BJ (cell line): ENCODE measurements at places on chromosomes 1 and 21. TPM values are rescaled to one million over a fixed set of nuclear protein-coding genes. Genes with fewer than 3 reads are reported as not detected.

DNA sequence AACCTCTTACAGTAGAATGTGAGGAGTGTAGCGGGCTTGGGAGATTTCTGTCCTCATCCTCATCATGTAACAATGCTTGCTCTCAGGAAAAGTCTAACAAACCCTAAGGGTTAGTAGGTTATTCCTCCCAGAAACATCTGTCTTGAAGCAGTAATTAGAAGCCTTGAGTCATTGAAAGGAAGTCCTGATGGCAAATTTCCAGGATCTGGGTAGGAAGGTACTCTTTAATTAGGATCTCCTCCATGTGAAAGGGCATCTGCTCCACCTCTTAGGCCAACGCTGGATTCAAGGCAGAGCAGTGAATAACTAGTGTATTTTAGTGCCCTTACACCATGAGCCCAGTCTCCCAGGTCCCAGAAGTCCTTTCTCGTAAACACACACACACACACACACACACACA, 106.6 kb upstream of the BARHL2 start:
- no peak for DNase-seq

DNA sequence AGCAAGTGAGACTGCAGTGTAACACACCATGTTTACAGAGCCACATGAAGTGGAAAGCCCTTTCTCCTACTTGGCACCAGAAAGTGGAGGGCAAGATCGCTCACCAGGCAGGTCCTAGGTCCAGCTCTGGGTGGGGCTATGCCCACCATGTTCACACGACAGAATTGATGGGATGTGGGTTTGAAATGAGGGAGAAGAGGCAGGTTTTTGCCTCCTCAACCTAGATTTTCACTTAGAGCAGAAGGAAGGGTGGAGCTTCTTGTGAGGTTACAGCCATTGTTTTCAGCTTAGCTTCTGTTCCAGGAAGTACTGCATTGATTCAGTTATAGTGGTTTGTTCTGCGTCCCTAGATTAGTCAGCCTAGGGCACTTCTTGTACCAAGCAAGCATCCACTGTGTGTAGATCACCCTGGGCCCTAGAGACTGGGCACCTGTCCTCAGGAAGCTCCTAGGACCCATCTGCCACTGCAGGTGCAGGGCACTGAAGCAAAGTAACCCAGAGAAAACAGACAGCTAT, 2.3 kb downstream of the CD53 start:
- no peak for DNase-seq

- DNase-seq: no peak
Observed at GRCh38 chr1:222301652-222302051, 246.3 kb downstream of the HHIPL2 start.

DNA sequence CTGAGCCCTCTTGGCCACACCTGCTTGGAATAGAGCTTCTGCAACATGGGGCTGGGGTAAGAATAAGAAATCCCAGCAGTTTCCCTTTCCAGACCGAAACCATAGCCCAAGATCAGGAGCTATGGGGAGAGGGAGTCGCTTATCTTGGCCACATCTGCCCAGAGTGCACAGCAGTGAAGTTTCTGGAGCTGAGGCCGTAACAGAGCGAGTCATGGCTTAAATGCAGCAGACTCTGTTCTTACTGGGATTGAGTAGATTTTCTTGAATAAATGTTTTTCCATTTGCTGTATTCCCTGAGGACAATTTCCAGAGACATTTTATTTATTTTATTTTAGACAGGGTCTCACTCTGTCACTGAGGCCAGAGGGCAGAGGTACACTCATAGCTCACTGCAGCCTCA, 33.5 kb downstream of the CFAP57 start:
- no peak for DNase-seq

- DNase-seq: no peak
Observed at GRCh38 chr1:41249319-41249718, 7.2 kb upstream of the SCMH1 start.

DNA sequence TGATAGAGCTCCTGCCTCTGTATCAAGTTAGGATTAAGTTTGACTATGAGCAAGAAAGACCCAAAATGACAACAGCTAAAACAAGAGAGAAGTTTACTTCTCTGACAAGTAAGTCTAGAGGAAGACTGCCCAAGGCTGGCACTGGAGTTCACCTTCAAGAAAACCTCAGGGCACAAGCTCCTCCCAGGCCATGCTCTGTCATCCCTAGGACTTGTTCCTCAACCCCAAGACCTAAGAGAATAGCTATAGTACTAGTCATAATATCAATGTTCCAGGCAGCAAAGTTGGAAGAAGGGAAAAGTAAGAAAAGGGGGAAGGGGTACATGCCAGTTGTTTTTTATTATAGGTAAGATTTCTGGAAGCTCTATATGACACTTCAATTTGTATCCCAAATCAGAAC, 26.4 kb upstream of the DARS2 start:
- DNase-seq: no peak

DNA sequence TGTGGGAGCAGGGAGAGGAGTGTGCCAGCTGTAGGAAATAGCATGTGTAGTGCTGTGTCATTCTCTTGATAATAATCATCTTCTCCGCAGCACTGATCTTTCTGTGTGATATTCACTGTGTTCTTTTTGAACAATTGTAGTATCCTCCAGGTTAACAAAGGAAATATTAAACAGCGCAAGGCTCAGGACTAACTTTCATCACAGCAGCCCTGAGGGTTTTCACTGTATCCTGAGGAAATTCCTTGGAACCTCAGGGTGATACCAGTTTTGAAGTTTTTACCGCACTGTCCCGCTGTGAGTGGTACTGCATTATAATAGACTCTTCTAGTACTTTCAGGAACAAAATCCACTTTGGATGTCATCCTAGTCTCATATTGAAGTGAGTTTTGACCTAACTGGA, 228.4 kb upstream of the COA6 start:
- no peak for DNase-seq

GRCh38 chr1:114315631-114316030, 162.0 kb upstream of the SYT6 start:
- DNase-seq: no peak

GRCh38 chr1:210447456-210448057, 118.9 kb downstream of the HHAT start:
- DNase-seq: no peak

- no peak for DNase-seq
Observed at GRCh38 chr1:154176337-154176736, 15.6 kb downstream of the TPM3 start.

DNA sequence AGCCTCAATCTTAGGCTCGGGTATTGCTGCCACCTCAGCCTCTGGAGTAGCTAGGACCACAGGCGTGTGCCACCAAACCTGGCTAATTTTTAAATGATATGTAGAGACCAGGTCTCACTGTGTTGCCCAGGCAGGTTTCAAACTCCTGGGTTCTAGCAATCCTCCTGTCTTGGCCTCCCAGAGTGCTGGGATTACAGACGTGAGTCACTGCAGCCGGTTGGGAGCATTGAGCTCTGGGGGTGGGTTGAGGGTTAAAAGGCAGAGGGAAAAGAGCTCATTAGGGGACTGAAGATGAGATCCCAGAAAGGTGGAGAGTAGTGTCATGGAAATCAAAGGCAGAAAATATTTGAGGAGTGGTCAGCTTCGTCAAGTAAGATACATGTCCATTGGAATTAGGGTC, 7.1 kb downstream of the RAD54L start:
- no peak for DNase-seq

GRCh38 chr1:154902938-154903566, 33.0 kb upstream of the KCNN3 start:
- no peak for DNase-seq

The ARHGEF16 gene
- polyA plus RNA-seq: 0.04 TPM in 2 replicates

The ST3GAL3 gene
- polyA plus RNA-seq: 13.0 and 24.2 TPM in 2 replicates

The C1orf87 gene
- polyA plus RNA-seq: not detected in 2 replicates

The MYCL gene
- 0.22 TPM in 2 replicates for polyA plus RNA-seq
